ENCODE measurements at places on chromosomes 4 and X.

DNA sequence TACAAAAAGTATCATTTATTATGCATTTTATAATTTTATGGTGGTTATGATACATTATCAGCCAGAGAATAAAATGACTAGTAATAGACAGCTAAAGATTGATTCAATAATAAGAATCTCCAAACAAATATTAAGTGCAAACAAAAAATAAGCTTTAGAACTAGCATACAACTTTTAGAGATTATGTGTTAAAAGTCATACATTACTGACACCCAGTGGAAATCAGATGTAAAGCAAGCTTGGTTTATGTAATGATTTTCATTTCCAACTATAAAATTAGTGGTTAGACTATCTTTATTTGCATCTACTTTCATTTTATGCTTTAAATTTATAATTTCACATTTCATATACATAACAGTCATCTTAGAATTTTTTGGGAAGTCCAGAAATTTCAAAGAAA lies 57.7 kb downstream of the IL13RA2 start:
- no peak for DNase-seq

DNA sequence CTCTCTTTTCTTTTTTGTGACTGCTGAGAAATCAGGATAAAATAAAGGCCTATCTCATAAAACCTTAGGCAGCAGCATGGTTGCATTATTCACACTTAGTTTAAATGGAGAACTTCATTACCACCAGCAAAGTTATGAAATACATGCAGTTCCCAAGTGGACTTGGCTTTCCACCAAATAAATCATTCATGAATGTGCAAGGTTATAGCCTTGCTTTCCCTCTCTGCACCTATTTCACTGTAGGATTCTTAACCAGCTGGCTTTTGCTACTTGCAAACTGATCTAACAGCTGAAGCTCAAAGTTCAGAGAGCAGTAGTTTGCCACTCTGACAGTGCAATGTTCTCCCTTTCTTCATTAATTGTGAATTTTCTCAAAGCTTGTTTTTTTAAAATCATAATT lies 140.1 kb upstream of the SMIM31 start:
- DNase-seq, result no peak

DNA sequence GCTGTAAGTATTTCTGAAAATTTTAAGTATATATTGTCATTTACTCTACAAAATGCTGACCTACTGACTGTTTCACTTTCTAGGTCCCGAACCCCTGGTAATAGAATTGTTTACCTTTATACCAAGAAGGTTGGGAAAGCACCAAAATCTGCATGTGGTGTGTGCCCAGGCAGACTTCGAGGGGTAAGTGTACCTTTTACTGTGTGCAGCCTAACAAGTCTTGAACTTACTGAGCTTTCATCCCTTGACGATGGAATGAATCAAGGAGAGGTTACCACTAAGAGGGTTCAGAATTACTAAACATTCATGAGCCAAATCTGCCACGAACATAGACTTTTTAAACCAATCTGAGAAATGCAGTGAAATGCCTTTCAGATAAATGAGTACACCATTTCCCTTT lies 1.6 kb downstream of the RPL34 start:
- DNase-seq, result no peak

- no peak for DNase-seq
Measured at GRCh38 chrX:46072791-46073190, 472.4 kb downstream of the ZNF674 start.

GRCh38 chr4:21628916-21629610 lies 319.5 kb downstream of the KCNIP4 start:
- no peak for DNase-seq

Measured in CD8-positive, alpha-beta T cell (primary cell).